Left forelimb (tissue), 1 donor: ENCODE measurements at places on chromosomes 12 and 14.

DNA sequence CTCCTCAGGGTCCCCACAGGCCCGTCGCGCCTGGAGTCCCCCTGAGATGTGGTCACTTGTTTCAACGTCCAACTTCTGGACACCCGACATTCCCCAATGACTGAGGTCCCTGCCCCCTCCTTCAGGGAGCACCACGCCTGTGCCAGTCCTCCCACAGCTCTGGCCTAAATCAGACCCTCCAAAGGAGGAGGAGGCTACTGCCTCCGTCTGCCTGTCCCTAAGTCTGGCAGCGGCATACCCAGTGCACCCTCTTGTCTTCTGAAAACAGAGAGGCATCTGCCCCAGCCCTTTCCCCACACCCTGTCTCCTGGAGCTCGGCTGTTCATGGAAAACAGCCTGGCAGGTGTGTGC, 46.2 kb downstream of the TESC start:
- DNase-seq = no peak

DNA sequence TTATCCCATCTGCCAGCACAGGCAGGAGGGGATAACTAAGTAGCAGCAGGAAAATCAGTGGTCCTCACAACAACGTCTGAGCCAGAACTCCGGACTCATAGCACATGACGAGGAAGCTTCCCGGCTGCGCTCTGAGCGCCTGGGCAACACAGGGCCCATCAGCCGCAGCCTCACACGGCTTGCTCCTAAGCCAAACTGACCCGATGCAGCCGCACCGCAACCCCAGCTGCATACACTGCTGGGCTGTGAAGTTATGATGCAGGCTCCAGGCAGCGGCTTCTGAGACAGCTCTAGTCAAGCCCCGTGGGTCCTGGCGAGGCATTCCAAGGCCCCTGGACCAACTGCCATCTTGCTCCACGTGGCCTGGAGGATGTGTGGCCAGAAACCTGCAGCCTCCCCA, 28.1 kb downstream of the ZFYVE21 start:
- DNase-seq = no peak

GRCh38 chr14:66242001-66242400, 244.2 kb upstream of the CCDC196 start:
- no peak for DNase-seq

DNA sequence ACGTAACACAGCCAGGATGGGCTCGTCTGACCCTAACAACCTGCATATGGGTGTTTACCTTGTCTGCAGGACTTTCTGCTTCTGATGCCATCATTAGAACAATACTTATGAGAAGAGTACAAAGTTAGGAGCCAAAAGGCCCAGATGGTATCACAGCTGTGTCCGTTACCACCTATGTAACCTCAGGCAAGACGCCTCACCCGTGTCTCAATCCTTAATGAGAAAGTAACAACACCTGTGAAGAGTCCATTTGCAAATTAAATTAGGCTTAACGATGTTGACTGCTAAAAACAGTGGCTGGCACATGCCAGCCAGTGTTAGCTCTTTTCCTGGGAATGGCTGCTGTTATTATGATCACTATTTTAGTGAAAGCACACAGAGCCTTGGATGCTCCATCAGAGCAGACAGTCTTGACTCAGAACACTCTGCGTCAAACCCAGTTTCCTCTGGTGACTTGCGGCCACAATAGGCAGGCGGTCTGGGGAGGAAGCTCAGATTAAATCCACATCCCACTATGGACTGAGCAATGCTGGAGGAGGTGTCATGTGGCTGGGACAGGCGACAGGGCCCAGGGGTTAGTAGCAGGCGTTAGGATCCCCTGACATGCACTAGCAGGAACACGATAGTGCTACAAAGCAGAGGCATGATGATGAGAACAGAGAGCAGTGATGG, 125.3 kb downstream of the SLC15A4 start:
- no peak for DNase-seq

- no peak for DNase-seq
Observed at GRCh38 chr14:28678887-28679286, 87.7 kb upstream of the FOXG1 start.

DNA sequence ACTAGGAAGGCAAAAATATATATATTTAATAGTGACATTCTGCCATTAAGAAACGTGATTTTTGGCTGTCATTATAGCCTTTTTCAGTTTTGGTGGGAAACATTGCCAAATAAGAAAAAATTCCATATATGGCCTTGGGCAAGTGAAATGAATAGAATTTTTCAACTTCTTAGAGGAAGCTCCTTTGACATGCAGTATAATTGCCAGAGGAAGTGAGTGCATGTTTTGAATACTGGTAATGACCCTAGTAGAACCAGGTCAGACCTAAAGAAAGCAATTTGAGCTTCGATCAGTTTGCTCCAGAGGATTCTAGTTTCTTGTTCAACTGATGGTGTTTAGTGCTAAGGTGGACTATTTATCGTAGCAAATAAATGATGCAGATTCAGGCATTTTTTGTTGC, 26.2 kb upstream of the TRIM9 start:
- DNase-seq = no peak

DNA sequence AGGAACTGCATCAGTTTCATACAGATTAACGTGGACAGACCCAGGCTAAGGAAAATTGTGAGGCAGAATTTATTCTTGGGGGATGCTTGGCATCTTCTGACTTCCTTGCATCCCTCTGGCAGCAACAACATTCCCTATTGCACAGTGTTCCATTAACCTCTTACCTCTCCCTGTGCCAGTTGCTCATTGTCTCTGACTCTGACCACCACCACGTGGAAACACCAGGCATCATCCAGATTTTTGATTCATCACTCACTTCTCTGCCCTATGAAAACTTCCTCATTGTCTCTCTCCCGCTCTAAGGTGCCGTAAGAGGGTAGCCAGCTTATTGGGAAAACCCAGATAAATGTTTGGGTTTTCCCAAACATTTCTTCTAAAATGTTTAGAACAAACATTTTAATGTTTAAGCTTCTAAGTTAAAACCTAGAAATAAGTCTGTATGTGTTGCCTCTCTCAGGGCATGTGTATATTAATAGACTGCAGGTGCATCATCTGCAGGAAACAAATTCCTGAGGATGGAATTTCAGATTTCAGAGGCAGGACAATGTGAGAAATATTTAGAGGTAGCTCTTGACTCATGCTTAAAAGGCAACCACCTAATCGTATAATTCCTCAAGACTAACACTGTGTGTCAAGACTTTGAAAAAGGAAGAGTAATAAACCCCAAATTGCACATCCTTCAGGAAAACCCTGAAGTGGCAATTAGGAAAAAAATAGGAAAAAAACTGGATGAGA, 64.5 kb upstream of the SLC35F4 start:
- DNase-seq = no peak
